A172 (cell line): ENCODE measurements at places on chromosomes 6 and 20. TPM values are rescaled to one million over a fixed set of nuclear protein-coding genes. Genes with fewer than 3 reads are reported as not detected.

CD24 gene
- 20.4 and 26.9 TPM in 2 replicates for total RNA-seq

DNA sequence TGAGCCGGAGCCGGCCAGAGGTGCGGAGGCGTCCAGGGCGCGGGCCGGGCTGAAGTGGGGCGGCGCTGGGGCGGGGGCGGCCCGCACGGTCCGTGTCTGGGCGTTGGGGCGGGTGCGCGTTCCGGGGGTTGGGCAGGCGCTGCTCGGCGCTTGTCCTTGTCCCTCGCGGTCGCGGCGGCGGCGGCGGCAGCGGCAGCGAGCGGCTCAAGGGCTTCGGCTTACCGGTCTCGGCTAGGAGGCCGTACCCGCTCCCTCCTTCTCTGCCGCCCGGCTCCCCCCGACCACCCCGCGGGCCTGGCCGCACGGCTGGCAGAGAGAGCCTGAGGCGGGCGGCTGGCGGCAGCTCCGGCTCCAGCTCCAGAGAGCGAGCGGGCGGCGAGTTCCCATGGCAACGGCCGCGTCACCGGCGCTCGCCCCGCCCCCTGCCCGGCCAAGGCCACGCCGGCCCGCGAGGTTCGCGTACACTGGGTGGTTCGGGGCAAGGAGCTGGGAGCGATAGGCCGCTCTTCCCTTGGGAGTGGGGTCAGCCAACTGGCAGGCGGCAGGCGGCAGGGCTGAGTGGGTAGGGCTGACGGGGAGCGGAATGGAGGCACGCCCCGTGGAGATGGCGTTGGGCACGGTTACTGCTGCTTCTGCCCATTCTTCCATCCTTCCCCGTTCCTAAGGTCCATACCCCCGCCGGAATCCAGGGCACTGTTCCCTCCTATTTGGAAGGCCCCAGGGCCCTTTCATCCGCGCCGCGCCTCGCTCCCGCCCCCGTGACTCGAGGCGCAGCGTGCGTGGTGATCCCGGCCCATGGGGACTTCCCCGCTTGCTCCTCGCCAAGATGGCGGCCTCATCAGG is at the start of gene LRRC73:
Gene LRRC73, minus strand, starts transcription at position 363 of the 843 bp plus-strand sequence. CDS start 561 bp downstream, outside the sequence.
- peak; percentile 48 for DNase-seq

CLVS2 gene
- not detected in 2 replicates for total RNA-seq

DNA sequence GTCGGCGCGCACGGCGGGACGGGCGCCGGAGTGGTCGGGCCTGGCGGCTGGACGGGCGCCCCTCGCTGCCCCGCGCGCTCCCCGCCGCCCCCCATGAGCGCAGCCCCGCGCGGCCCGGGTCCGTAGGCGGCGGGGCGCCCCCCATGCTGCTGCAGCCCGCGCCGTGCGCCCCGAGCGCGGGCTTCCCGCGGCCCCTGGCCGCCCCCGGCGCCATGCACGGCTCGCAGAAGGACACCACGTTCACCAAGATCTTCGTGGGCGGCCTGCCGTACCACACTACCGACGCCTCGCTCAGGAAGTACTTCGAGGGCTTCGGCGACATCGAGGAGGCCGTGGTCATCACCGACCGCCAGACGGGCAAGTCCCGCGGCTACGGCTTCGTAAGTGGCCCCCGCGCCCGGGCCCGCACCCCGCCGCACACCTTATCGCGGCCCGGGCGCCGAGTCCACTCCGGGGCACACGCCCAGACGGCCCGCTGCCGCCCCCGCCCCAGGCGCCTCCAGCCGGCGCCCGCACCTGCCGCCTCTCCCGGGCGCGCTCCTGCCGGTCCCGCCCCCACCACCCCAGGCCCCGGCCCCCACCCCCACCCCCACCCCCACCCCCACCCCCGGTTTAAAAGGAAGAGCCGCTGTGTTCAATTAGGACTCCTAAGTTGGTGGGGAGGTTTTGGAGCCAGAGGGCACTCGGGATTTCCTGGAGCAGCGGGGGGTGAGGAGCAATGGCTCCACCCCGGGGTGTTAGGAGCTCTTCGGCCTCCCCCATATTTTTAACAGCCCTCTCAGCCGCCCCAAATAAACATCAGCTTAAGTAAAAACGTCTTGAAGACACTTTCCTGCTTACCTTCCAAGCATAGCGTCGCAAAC is 474 bp downstream of the RBM38 start:
- no peak for DNase-seq

EYA2 gene
- total RNA-seq: 0.47 TPM in 1 of 2 replicates, not detected in the other

GRCh38 chr20:57484772-57485171 is 40.2 kb downstream of the CTCFL start:
- DNase-seq: no peak

DNA sequence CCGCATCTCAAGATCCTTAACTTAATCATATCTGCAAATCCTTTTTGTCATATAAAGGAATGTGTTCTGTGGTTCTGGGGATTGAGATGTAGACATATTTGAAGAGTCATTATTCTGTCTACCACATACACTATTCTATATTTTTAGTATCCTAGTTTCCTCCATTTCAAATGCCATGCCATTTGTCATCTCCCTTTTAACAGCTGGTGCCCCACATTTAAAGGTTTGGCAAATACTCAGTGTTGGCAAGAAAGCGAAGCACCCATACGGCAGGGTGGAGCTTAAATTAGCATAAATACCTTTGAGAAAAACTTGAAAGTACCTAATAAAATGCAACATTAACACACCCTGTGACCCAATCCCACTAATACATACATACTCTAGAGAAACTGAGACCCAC is 31.7 kb downstream of the PAK5 start:
- no peak for DNase-seq

DNA sequence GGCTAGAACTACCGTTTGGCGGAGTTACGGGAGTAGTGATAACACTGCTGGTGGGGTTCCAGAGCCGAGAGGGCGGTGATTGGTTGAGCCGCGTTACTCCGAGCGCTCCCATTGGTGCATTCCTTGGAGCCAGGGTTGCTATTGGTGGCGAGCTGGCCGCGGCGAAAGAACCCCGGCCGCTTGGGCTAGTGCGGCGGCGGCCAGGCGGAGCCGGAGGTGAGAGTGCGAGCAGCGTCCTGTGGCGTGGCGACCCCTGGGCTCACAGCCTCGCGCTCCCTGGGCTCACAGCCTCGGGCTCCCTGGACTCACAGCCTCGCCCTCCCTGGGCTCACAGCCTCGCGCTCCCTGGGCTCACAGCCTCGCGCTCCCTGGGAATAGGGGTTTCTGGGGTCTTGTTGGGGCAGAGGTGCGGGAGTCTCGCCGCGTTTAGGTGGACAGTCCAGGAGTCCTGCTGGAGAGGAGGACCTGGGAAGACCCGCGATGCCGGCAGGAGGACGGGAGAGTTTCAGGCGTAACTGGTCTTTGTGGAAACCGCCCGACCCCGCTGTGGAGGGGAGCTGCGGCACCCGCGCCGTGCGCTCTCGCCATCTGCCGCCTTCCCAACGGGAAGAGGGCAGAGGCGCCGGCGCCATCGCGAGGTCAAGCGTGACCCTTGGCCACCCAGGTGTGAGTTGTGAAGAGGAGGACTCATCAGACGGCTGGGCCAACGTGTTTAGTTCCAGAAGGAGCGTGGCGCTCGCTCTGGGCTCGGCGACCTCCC is 12.2 kb downstream of the PRDM13 start:
- DNase-seq: no peak

ARFGEF3 gene
- 3.1 and 3.5 TPM in 2 replicates for total RNA-seq

ACAT2 gene
- total RNA-seq: 45.3 and 46.1 TPM in 2 replicates

- DNase-seq: no peak
These were observed 42.6 kb upstream of the PHACTR3 start for GRCh38 chr20:59561614-59562277.

GRCh38 chr6:39587080-39587479 is 138.1 kb downstream of the KIF6 start:
- DNase-seq: no peak

DNA sequence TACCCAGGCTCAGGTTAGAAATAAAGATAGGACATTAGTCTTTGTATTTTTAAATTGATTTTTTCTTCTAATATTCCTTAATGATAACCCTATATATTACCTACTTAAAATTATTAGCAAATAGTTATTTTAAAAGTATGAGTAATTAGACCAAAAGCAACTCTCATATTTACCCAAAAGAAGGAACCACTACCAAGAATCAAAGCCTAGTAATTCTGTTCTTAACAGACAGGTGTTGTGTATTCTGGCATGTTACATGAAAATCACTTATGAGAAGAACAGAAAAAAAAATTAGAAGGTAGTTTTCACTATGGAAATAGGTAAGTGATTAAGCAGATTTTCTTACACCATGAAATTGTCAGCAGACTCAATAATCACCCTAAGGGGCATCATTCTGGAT is 105.1 kb downstream of the ATG5 start:
- DNase-seq: no peak

TFAP2D gene
- total RNA-seq: not detected in 2 replicates

MACROD2 gene
- 0.02 and 0.46 TPM in 2 replicates for total RNA-seq

GRCh38 chr6:25640891-25641290 is 11.1 kb upstream of the SCGN start:
- DNase-seq: no peak

MYLK4 gene
- 0.12 and 0.24 TPM in 2 replicates for total RNA-seq

- DNase-seq: no peak
These were observed 148.6 kb downstream of the LRRC1 start for GRCh38 chr6:53943395-53943794.

DNA sequence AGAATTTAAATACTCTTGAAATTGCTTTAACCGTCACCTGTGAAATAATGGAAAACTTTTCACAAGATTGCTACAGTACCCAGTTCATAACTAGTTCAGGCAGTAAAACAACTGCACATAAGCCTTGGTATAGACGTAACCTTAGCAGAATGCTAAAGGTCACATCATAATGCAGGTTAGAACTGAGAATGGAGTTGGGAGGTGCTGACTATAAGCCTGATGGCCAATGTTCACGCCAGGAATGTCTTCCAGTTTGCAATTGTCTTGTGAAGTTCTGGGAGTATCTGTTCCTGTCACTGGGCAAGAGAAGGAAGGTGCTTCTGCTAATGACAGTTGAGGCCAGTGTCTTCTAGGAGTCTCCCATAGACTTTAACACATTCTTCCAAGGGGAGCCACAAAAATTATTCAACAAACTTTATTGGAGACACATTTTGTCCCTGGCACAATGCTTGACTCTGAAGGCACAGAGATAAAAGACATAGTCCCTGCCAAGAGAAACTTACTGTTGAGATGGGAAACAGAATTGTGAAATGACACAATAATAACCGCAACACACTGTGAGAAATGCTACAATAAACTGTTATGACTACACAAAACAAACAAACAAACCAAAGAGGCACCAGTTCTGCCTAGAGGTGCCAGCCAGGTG is 24.6 kb upstream of the CEP162 start:
- no peak for DNase-seq

GRCh38 chr6:152151920-152152319 is 344.4 kb downstream of the ESR1 start:
- DNase-seq: no peak

DNA sequence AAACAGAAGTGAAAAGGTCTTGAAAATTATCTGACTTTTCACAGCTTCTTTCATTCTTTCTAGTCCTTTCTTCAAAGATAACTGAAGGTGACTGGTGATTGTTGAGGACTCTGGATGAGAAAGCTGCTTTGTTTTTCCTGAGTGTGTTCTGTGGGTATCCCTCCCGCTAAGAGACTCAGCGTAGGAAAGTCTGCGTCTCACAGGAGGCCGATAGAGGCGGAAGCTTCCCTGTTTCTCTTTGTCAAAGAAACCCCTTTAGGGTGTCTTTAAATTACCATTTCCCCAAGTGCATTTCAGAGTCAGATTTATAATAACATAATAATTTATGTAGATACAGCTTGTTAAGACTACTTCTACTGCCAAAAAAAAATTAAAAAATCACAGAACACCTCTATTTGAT is 31.2 kb upstream of the IRF4 start:
- no peak for DNase-seq

- peak; percentile 73 for DNase-seq
These were observed 80.2 kb downstream of the ANKEF1 start for GRCh38 chr20:10115021-10115420.

- no peak for DNase-seq
These were observed 141.9 kb upstream of the SASH1 start for GRCh38 chr6:148200781-148201180.

- peak; percentile 97 for DNase-seq
These were observed 11.8 kb downstream of the ADTRP start for GRCh38 chr6:11766589-11767450.

GRCh38 chr6:30917487-30917886 is 3.4 kb downstream of the VARS2 start:
- no peak for DNase-seq

FUCA2 gene
- 88.9 and 95.2 TPM in 2 replicates for total RNA-seq

- no peak for DNase-seq
These were observed 497.4 kb upstream of the SULF2 start for GRCh38 chr20:48282591-48283228.

MAFB gene
- total RNA-seq: 0.36 and 0.62 TPM in 2 replicates
